ENCODE measurements at places on chromosomes 3 and 15.

- DNase-seq, result no peak
These were observed 768 bp upstream of the SEMA5B start for GRCh38 chr3:123028233-123028828.

- no peak for DNase-seq
These were observed 45.9 kb downstream of the SUMF1 start for GRCh38 chr3:4421121-4421520.

GRCh38 chr3:20344400-20344959 is 158.5 kb upstream of the SGO1 start:
- DNase-seq, result no peak

- DNase-seq, result no peak
These were observed 525.1 kb upstream of the GOLIM4 start for GRCh38 chr3:168620854-168621253.

DNA sequence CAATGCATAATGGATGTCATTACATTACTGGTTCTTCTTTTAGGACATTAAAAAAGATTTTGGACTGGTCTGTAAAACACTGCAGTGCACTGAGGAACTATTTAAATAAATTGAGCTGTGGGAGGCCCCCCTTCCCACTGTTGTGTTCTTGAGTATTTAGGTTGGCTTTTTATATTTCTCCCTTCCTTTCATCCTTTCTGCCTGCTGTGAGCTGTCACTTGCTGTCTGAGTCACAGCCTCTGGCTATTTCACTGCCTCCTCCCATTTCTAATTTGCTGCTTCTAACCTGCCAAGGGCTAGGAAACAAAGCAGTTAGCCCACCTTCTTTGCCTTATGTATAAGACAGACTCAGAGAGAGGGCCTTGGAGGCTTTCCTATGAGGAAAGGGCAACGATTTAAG is 89.0 kb upstream of the FNDC3B start:
- no peak for DNase-seq

GRCh38 chr3:101362406-101362805 is 42.0 kb upstream of the IMPG2 start:
- no peak for DNase-seq

DNA sequence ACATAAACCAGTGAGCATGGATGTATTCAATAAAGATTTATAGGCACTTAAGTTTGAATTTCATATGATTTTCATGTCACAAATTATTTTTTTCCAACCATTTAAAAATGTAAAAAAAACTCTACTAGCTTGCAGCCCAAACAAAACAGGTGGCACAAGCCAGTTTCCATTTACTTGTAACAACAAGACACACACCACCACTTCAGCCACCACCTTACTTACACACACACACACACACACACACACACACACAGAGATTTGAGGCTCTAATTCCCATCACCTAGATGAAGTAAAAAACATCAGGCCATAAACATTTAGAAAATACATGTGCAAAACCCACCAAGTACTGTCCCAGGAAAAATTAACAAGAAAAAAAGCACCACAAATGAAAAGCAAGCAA is 25.3 kb downstream of the MYO9A start:
- DNase-seq, result no peak

DNA sequence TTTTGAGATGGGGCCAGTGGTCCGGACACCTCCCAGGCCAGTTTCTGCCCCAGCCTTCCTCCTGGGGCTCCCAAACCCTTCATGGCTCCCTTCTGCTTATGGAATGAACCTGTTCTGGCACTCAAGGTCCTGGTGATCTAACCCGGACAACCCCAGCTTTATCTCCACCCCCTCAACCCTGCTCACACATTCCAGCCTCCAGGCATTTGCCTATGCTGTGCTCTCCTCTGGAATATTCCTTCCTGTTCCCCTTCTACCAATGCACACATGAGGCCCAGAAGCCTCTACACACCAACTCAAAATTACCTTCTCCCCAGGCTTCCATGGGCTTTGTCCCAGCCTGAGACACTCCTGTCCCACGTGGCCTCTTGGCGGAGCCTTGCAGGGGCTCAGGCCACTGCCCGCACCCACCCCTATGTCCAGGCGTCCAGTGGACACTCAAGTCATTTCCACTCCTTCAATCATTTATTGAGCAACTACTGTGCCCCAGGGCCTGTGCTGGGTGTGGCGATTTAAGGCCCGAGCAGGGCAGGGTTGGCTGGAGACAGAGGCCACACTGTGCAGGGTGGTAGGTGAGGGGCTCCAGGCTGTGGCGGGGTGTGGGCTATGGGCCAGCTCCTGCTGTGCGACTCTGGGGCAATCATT is 18.8 kb downstream of the PLXND1 start:
- DNase-seq, result no peak

GRCh38 chr3:24229468-24230221 is 265.0 kb downstream of the THRB start:
- DNase-seq, result no peak

DNA sequence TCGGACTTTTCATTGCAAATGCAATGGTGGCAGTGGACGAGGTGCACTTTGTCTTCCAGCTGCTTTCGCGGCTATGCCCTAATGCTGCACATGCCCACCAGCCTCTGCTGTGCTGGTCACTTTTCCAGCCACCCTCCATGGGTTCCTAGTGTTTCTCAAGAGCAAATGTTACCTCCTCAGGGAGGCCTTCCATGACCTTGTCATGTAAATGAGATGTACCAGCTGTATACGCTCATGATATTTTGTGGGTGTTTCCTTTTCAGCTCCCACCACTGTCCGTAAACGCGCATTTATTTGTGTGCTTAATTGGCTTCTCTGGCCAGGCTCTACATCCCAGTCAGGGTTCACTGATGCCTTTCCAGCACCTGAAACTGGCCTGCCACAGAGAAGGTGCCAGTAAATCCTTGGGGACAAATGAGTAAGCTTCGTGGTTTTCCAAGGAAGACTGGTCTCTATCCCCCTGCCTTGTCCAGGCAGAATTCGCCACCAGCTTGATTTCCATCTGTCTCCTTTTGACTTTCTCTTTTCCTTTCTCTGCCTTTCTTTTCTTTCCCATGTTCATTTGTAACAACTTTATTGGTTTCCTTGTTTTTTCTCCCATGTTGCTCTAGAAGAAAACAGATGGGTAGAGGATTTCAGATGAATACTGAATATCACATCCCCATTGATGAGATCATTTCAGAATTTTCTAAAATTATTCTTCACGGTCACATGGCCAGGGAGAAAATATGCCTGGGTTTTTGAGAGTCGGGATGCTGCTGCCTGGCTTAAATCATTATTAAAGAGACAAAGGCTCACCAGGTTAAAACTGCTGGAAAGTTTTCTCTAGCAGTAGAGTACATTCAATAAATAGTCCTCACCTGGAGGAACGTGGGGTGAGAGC is 82.5 kb downstream of the CHST2 start:
- DNase-seq, result no peak

GRCh38 chr3:7576506-7576905 is 715.6 kb downstream of the GRM7 start:
- DNase-seq, result no peak

DNA sequence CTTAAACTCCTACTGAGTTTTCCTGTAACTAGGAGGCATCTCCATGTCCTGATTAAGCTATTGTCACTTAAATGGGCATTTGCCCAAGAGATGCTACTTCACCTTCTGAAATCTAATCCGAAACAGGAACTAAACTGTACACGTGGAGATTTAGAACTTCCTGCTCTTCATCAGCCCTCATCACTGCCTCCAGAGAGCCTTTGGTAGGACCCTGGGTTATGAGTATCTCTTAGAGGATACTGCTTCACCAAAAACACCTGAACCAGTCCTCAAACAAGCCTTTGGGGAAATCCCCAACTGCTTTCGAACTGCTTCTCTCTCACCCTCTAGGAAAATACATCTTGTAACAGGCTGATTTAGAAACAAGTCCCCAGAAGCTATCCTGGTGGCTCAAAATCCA is 320.3 kb downstream of the GAP43 start:
- DNase-seq, result no peak

GRCh38 chr3:150165396-150166094 is 194.8 kb upstream of the PFN2 start:
- no peak for DNase-seq

- DNase-seq, result no peak
These were observed 26.9 kb downstream of the PDIA5 start for GRCh38 chr3:123093696-123094095.

DNA sequence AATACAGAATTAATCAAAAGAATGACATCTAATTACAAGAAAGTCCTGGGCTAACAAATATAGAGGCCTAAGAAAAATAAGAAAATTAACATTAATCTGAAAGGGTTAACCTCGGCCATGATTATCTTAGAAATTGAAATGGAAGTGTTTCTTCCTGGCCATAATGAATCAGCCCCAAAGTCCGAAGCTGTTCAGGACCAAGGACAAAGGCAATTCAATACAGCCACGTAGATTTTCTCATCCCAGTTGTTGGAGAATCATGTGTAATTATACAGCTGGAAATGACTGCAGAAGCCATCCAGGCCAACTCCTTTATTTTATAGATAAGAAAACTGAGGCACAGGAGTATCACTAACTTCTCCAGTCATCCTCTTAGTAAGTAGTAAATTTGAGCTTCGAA is 38.0 kb upstream of the GBE1 start:
- DNase-seq, result no peak

DNA sequence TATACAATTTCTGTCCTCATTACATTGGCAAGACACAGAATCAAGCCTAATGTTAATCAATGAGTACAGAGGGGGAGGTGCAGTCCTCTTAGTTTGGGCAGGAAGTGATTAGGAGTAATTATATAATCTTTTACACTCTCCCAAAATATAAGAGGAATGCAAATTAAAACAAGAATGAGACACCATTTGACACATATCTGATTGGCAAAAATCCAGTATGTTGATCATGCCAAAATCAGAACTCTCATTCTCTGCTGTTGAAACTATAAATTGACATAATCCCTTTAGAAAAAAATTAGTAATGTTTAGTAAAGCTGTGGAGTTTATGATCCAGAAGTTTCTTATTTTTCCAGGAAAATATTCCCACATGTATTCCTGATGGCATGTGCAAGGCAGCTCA is 373.4 kb downstream of the EPHA6 start:
- DNase-seq, result no peak

GRCh38 chr3:7285505-7285904 is 424.6 kb downstream of the GRM7 start:
- no peak for DNase-seq

Measured in gastrocnemius medialis (tissue), 4 donors.